ENCODE measurements at places on chromosomes 11 and 22.
A peak's percentile ranks its signal among the peaks of the same experiment; 100 is the strongest.

- no peak for DNase-seq
These were observed 19.4 kb downstream of the CELSR1 start for GRCh38 chr22:46518038-46518437.

GRCh38 chr11:61273178-61274078 lies 21.7 kb downstream of the VWCE start:
- no peak for DNase-seq

DNA sequence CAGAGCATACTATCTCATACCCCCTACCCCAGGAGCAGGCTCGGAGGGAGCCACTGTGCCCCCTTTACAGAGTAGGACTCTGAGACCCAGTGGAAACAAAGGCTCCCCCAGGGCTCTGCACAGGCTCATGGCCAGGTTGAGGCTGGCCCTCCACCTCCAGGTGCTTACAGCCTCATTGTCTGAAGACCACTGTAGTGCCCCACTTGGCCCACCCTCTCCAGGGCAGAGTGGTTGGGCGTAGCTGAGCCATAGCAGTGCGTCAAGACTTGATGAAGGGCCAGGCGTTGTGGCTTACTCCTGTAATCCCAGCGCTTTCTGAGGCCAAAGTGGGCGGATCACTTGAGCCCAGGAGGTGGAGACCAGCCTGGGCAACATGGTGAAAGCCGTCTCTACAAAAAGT lies 1.7 kb downstream of the ANKRD13D start:
- DNase-seq = no peak

GRCh38 chr11:76636826-76637460 lies 33.6 kb downstream of the LRRC32 start:
- no peak for DNase-seq

GRCh38 chr11:121253951-121254350 lies 38.6 kb upstream of the SC5D start:
- DNase-seq = no peak

DNA sequence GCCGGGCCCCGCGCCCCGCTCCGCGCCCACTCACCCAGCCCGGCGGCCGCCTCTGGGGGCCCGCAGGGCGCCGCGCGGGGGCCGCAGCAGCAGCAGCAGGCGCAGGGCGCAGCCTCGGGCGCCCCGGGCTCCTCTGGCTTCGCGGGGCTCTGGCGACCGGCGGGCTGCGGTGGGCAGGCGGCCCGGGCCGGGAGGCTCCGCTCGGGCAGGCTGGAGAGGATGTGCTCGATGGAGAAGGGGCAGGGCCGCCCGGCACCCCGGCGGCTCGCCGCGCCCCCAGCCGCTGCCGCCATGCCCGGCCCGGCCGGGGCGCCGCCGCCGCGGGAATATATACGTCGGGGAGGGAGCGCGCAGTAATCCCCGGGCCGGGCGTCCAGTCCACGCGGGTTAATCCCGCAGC lies at the start of gene GSC2:
TSS of gene GSC2 (minus strand) at position 302 of the 400 bp plus-strand sequence. CDS start at position 293, 9 bp downstream.
- DNase-seq = no peak

- no peak for DNase-seq
These were observed 2.5 kb downstream of the SELENOO start for GRCh38 chr22:50203288-50203687.

GRCh38 chr11:119910051-119910450 lies 181.1 kb upstream of the NECTIN1 start:
- DNase-seq = no peak

- no peak for DNase-seq
These were observed 185.5 kb downstream of the SWAP70 start for GRCh38 chr11:9849389-9849788.

- no peak for DNase-seq
These were observed 6.2 kb downstream of the LARGE2 start for GRCh38 chr11:45928535-45929215.

GRCh38 chr11:112806876-112807275 lies 154.3 kb upstream of the NCAM1 start:
- DNase-seq = no peak

GRCh38 chr11:35006389-35007128 lies 90.1 kb downstream of the PDHX start:
- no peak for DNase-seq

DNA sequence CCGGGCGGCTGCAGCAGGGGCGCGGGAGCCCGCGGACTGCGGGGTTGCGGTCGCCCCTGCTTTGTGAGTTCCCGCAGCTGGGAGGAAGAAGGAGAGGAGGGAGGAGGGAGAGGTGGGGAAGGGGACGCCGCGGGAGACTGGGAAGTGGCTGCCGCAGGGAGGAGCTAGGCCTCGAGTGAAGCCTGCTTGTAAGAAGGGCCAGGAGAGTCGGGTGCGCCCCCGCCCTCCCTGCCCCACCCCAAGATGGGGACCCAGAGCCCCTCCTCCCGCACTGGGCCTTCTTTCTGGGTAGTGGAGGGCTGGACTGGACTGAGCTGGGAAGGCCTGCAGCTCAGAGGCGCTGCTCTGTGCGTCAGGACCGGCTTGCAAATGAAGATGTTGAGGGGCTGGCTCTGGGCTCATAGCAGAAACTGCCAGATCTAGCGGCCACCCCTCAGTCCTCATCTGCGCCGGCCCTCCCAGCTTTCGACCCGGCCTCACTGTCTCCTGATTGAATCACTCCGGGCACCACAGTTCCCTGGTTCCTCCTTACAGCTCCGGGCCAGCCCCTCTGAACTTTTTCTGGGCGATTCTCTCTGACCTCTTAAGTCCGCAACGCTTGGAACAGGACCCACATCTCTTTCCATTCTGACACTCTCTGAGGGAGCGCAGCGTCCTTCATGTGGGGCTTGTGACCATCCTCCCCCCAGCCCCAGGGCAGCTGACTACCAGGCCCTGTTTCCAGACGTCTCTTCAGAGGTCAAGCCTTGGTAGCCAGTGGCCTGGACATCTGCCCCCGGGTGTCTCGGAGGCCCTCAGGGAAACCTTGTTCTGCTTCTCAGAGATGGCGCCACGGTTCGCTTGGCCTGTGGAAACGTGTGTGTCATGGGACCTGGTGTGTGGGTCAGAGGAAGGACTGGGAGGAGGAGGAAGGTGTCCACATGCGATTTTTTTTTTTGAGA lies 21.9 kb downstream of the SERPINH1 start:
- peak; percentile 41 for DNase-seq

- DNase-seq = no peak
These were observed 29.3 kb downstream of the OR8B12 start for GRCh38 chr11:124514131-124514530.

- DNase-seq = no peak
These were observed 32.4 kb upstream of the SCGB1D1 start for GRCh38 chr11:62157603-62158002.

- DNase-seq = no peak
These were observed 124.4 kb downstream of the TEAD1 start for GRCh38 chr11:12798609-12799011.

GRCh38 chr22:24023204-24023789 lies 12.2 kb downstream of the CABIN1 start:
- no peak for DNase-seq

DNA sequence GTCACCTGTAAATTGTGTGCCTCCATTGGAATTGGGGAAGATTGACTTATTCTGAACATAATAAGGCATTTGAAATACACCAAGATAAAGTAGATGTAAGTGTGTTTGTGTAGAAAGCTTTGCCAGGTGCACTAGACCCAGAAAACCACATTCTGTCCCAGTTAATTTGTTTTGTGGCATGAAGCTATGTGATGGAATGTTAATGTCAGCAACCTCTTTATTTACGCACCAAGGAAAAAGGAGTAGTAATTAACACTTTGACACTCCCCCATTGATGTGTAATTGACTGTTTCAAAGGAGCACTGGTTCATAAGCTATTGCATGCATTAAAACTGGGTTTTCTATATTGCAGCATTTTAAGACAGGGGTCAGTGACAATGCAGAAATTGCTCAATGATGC lies 14.3 kb downstream of the EIF3M start:
- DNase-seq = peak; percentile 86

DNA sequence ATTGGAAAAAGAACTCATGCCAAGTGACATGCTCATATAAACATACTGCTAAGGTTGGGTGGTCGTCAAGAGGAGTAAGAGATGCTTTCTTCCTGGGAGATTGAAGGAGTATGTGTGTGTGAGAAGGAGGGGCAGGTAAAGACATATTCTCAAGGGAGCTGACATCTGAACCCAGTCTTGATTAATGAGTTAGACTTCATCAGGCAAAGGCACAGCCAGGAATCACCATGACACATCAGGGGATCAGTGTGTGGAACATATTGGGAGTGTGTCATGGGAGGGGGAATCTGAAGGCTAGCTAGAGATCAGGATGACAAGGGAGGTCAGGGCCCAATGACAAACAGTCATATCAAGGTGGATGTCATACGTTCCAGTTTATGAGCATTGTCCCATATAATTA lies 14.9 kb downstream of the CNTF start:
- peak; percentile 31 for DNase-seq

DNA sequence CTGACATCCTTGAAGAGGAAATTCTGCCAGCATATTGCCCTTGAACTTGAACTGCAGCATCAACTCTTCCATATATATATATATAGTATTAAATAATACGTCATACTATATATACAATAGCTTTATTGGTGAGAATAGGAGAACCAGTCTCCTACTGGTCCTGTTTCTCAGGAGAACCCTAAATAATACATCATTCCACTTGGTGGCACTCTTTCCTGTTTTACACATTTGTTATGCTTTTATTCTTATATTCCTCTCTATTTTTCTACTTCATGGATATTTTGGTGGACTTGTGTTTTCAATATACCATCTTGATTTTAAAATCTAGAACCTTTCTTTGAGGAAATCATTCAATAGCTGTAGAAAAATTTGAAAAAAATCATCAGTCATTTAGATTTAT lies 193.3 kb downstream of the TRPC6 start:
- peak; percentile 7 for DNase-seq

DNA sequence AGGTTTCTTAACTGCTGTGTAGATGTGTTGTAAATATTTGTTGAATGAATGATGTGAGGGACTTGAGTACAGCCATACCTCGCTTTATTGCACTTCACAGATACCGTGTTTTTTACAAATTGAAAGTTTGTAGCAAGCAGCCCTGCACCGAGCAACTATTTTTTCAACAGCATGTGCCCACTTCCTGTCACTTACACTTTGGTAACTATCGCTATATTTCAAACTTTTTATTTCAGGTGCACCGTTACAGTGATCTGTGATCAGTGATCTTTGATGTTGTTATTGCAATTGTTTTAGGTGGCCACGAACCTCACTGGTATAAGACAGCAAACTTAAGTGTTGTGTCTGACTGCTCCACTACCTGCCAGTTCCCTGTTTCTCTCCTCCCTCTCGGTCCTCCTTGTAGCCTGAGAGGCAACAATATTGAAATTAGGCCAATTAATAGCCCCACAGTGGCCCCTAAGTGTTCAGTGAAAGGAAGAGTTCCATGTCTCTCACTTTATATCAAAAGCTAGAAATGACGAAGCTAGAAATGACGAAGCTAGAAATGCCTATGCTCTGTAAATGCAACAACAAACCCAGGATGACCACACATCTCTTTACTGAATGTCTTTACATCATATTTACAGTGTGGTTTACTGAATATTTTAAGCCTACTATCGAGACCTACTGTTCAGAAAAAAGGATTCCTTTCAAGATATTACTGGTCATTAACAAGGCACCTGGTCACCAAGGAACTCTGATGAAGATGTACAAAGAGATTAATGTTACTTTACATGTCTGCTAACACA lies 1.0 kb downstream of the SFI1 start:
- DNase-seq = no peak

DNA sequence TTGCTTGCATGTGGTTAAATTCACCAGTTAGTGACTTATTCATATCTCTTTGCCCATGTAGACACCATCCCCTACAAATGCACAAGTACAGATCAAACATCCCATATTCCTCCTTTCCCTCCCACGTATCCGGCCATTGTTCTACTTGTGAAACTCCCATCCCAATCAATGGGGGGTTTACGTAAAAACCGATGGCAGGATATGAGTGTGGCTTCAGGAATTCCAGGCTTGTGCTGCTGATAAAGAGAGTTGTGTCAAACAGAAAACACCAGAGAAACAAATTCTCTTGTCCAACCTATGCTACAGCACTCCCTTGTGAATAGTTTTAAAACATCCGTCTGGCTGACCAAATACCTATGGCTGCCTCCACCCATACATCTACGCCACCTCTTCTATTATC lies 15.5 kb downstream of the FLI1 start:
- peak; percentile 50 for DNase-seq

GRCh38 chr11:96614846-96615245 lies 225.0 kb downstream of the JRKL start:
- DNase-seq = no peak
